ENCODE measurements at places on chromosomes 3 and 15.
A peak's percentile ranks its signal among the peaks of the same experiment; 100 is the strongest.

DNA sequence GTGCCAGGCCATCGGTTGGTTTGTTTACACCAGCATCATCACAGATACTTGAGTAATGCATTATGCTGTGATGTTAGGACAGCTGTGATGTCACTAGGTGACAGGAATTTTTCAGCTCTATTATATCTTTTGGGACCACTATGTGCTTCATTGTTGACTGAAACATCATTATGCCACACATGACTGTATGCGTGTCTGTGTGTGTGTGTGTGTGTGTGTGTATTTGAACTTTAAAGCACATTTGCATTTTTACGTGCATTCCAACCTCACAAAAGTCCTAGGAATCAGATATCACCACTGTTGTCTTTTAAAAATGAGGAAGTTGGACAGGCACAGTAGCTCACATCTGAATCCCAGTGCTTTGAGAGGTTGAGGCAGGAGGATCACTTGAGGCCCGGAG, 223.0 kb downstream of the TBL1XR1 start:
- DNase-seq, result no peak

- no peak for DNase-seq
These were observed 338.4 kb upstream of the C2CD4B start for GRCh38 chr15:62503451-62503850.

- DNase-seq, result no peak
These were observed 171.7 kb downstream of the NSMCE3 start for GRCh38 chr15:29097971-29098370.

- no peak for DNase-seq
These were observed 827 bp upstream of the INO80 start for GRCh38 chr15:41116962-41117252.

DNA sequence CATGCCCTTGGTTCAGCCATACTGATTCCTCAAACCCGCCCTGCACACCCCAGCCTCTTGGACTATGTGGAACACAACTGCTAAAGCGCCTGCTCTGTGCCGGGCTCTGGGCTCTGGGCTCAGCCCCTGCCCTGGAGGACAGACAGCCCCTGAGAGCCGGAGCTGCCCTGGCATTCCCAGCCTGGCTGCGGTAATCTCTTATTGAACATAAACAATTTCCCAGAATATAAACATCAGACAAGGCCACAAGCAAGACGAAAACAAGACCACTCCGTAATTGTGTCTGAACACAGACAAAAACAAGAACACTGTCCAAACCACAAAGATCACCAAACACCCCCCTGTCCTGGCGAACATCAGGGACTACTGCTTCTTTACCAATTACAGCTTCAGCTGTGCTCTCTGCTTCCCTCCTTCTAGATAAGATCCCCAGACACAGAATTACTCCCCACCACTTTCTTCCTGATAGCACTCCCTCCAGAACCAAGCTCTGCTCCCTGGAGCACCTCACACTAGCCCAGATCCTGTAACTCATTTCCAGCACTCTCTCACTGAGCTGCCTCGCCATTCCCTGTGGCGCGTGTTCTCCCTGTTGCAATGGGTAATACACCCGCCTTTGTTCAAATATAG, 57.1 kb upstream of the TLE3 start:
- DNase-seq, result no peak

GRCh38 chr3:175077216-175077615, 218.1 kb downstream of the NAALADL2 start:
- DNase-seq, result no peak

DNA sequence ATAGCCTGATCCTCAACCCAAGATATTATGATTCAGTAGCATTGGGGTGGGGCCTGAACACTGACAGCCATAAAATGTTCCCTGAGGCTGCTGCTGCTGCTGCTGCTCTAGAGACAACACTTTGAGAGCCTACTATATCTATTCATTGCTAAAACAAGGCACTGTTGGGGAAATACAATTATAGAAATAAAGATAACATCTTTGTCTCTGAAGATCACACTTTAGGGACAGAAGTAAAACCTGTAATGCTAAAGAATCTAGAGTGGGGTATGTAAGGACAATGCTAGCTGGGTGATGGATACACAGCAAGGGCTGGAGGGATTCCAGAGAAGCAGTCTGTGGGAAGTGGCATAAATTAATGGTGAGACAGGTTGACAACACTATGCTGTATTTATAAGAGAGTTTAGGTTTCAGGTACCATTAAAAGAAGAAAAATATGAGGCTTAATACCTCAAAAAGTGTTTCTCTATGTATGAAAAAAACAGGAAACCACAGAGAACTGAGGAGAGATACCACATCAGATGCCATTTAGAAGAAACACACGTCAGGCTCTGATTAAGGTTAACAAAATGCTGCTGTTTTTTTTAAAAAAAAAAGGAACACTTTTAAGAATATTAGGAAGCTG, 115.9 kb downstream of the CBLB start:
- DNase-seq, result no peak

GRCh38 chr3:122890720-122891220, 95.9 kb downstream of the SLC49A4 start:
- DNase-seq, result no peak

- no peak for DNase-seq
These were observed 181.6 kb upstream of the SOX14 start for GRCh38 chr3:137582484-137582883.

DNA sequence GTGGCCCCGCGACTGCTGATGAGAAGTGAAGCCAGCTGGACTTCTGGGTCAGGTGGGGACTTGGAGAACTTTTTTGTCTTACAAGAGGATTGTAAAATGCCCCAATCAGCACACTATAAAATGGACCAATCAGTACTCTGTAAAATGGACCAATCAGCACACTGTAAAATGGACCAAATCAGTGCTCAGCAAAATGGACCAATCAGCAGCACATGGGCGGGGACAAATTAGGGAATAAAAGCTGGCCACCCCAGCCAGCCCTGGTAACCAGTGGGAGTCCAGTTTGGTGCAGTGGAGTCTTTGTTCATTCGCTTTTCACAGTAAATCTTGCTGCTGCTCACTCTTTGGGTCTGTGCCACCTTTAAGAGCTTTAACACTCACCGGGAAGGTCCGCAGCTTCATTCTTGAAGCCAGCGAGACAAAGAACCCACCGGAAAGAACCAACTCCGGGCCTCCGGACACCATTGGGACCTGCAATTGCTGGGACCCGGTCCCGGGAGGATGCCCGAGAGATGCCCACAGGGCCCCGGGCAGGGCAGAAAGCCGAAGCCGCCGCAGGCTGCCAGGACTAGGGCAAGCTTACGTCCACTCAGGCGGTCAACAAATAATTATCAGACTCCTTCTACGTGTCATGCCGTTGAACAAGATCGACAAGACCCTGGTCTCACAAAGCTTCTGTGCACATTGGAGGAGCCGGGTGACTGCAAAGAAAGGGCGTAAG, 8.3 kb upstream of the NR2E3 start:
- no peak for DNase-seq

- DNase-seq, result no peak
These were observed 518.7 kb downstream of the MCTP2 start for GRCh38 chr15:94749811-94750617.

DNA sequence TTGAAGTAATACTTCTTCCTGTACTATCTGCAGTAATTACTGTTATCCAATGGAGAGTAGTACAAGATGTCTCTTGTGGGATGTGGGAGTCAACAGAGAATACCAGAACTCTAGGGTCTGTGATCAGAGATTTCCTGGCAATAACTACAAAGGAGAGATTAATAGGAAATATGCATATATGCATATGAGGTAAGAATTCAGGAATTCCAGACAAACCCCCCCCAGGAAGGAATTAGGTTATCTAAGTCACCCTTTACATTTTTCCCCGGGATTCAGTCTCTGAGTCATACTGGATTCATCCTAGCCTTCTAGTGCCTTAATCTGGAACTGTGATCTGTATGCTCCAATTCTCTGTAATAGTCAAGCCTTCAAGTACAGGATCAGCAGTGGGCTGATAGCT, 49.4 kb downstream of the GTF2E1 start:
- DNase-seq, result no peak

- no peak for DNase-seq
These were observed 23.2 kb downstream of the ALDH1L1 start for GRCh38 chr3:126157083-126157768.

GRCh38 chr3:20054549-20054987, 14.3 kb downstream of the KAT2B start:
- DNase-seq, result peak; percentile 20

DNA sequence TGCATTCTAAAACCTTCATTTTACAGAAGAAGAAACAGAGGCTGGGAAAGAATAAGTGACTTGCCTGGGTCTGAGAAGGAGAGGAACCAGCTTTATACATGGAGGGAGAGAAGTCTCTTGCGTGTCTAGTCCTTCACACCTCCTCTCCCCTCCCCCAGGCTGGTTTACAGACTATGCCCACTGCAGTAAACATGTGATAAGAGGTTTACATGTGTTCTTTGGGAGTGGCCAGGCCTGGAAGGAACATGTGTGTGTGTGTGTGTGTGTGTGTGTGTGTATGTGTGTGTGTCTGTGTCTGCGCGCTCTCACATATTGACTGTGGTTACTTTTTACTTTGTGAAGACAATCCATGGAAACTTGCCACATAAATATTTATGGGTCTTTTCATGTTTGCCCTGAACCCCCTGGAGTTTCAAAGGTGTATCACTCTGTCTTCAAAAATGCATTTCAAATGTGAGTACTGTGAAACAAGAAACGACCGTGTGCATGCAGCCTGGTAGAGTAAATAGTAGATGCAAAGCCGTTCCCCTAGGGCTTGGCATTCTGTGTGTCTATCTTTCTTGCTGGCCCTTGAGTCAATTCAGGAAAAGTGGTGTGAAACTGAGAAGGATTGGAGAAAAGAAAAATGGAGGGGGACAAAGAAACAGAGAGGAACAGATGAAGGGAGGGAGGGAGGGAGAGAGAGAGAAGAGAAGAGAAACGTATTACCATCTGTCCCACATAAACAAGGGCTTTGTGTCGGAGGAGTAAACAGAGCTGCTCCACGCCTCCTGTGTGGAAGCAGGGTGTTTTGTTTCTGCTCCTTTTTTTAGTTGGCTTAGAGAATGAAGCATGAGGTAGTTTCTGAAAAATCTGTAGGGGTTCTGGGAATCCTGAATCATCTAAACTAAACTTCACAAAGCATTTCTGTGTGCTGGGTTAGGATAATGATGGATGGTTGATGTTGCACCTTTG, 51.7 kb downstream of the CLDN11 start:
- DNase-seq, result peak; percentile 35

- DNase-seq, result no peak
These were observed 5.1 kb upstream of the TM4SF1 start for GRCh38 chr3:149382518-149382917.

GRCh38 chr3:131794766-131795388, 239.9 kb downstream of the CPNE4 start:
- DNase-seq, result no peak

- DNase-seq, result no peak
These were observed 4.6 kb downstream of the MYRIP start for GRCh38 chr3:39814007-39814406.

GRCh38 chr3:4846543-4846942, 132.7 kb upstream of the BHLHE40 start:
- DNase-seq, result no peak

Measured in NCI-H510A (cell line).